Right ventricle myocardium superior (tissue), 1 donor: ENCODE measurements at places on chromosomes 1 and 21.

GRCh38 chr1:214862421-214862820 is 220.1 kb upstream of the KCNK2 start:
- no peak for DNase-seq

GRCh38 chr1:219900201-219900600 is 28.2 kb downstream of the SLC30A10 start:
- no peak for DNase-seq

GRCh38 chr21:26958788-26959187 is 8.1 kb downstream of the ADAMTS5 start:
- no peak for DNase-seq

GRCh38 chr1:53968125-53968513 is 22.0 kb downstream of the LRRC42 start:
- DNase-seq: no peak

- DNase-seq: no peak
Observed at GRCh38 chr1:10495952-10496351, 21.2 kb downstream of the PEX14 start.

DNA sequence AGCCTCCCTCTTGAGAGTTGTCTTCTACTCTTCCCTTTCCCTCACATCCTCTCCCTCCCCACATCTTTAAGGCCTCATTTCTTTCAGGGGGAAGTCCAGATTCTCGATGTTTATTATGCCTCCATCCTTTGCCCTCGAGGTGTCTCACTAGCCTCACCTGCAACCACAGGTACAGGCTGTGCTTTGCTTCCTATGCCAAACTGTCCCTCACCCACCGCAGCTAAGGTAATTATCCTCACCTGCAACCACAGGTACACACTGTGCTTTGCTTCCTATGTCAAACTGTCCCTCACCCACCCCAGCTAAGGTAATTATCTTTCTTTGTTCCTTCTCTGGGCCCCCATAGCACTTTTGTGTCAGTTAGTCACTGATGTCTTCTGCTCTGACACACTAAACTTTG is 328.1 kb upstream of the SNX7 start:
- DNase-seq: no peak

- DNase-seq: no peak
Observed at GRCh38 chr1:12524266-12524665, 93.7 kb downstream of the DHRS3 start.

GRCh38 chr1:93051961-93052360 is 27.1 kb upstream of the MTF2 start:
- DNase-seq: no peak

DNA sequence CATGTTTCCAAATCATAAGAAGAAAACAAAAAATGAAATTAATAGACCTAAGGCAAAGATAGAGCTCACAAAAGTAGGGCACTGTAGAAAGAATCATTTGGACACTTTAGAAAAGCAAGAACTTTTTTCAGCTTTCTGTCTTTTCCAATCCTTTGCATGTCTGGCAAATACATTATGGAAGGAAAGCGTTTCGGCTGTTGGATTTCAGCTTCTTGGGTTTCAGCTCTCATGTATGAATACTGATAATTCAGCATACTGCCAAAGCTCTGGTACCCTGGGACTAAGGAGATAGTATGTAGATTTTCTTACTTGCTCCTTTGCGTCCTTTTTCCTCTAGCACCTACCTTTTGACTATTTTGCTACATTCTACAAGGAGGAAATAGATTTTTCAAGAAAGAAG is 375.9 kb downstream of the BRINP3 start:
- DNase-seq: no peak

- DNase-seq: peak; percentile 47
Observed at GRCh38 chr1:33099290-33100118, 18.6 kb downstream of the AZIN2 start.

DNA sequence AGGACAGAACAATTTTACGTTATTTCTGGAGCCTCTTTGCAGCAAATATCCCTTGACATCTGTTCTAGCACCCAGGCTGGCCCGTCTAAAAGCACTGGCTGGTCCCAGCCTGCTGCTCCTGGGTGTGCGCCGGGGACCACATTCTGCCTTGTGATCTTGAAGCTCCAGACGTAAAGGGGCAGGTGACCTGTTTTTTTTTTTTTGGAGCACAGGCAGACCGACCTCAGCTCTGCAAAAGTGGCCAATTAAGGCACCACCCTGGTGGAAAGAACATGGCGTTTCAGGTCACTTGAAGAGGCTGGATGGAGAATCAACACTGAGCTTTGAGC is 13.8 kb upstream of the CAMTA1 start:
- DNase-seq: no peak

GRCh38 chr1:65812065-65812464 is 19.4 kb downstream of the PDE4B start:
- DNase-seq: no peak
